ENCODE measurements at places on chromosomes 5 and 9. TPM values are rescaled to one million over a fixed set of nuclear protein-coding genes. Genes with fewer than 3 reads are reported as not detected.

TXNDC8 gene
- not detected for polyA plus RNA-seq

WASHC1 gene
- 31.2 TPM for polyA plus RNA-seq

OXCT1 gene
- polyA plus RNA-seq, result 51.7 TPM

HACD4 gene
- polyA plus RNA-seq, result 2.9 TPM

SLC34A3 gene
- 12.7 TPM for polyA plus RNA-seq

DNA sequence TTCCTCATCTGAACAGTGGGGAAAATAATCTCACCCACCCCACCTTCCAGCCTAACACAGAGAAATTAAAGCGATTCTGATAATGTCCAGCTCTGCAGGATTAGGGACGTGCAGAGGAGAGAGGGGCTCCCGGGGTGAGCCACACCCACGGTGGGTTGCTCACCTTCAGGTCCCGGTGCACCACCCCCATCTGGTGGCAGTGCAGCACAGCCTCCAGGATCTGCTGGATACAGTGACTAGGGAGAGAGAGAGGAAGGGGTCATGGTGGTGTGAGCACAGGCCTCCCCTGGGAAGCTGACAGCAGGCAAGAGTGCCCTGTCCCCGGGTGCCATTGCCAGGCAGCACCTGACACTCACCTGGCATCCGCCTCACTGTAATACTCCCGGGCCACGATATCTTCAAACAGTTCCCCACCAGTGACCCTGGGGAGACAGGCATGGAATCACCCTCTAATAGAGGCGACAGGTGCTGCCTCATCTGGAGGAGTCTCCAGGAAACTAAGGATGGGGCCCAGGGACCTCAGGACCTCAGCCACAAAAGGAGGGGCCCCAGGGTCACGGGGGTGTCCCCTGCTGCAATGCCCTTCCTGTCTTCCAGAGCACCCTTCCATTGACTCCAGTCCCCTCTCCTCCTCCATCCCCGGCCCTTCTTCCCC, 33.0 kb downstream of the CAMK2A start:
- DNase-seq, result no peak

GRCh38 chr9:105114964-105115728, 129.3 kb upstream of the SLC44A1 start:
- DNase-seq, result no peak

DNA sequence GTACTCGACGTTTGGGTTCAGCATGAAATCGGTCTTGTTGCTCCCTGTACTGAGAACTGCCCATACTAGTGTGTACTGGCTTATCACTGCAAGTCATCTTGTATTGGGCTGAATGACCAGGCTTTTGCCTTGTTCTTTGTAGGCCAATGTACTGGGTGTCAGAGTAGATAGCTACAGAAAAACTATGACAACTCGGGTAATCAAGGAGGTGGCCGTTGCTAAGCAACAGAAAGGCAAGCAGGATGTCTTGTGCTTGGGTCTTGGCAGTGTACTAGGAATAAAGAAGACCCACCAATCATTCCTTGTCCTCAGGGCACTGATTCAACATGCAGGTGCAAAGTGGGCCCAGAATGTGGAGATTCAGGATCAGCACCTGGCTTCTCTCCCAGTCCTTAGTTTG, 11.9 kb upstream of the SHISAL2B start:
- DNase-seq, result no peak

DNA sequence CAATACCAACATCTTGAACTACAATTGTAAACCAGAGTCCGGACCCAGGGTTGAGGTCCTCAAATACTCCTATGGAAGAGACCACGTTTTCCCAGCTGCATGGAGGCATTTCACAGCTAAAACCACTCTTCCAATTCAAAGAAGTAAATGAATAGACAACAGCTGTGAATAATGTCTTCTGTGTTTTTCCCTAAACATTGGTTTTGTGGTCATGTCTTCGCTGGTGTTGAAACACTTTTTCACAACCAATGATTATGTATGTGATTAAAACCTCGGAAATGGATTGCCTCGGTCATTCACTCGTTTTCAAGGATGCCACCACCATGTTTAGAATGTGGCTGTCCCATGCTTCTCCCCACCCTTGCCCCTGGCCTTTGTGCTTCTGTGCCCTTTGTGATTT, 9.4 kb upstream of the TENT4A start:
- no peak for DNase-seq
